Peyer's patch (tissue), 4 donors: ENCODE measurements at places on chromosomes 16 and 17.

DNA sequence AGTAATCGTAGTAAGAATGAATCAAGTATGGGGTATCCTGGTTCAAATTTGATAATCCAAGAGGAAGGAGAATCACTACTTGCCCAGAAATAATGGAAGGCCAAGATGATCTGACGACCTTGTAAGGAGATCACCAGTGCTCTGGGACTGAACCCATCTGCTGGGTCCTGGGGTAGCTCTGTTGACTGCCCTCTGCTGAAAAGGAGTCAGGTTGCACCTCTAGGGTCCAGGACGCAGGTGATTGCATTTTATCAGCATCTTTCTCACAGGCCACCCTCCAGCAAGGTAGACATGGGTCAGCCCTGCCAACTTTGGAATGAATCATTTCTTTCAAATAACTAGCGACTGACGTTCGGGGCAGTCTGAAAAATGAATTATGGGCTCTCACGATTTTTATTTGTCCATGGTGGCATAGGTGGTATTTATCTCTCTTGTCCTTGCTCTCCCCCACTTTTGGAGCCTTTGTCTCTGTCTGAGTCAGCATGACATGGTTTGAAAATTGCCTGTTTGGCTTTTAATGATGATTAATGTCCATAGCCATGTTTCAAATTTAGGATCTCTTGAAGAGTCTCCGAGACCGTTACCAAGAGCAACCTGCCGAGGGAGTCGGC is 163.7 kb downstream of the MSI2 start:
- DNase-seq = no peak

DNA sequence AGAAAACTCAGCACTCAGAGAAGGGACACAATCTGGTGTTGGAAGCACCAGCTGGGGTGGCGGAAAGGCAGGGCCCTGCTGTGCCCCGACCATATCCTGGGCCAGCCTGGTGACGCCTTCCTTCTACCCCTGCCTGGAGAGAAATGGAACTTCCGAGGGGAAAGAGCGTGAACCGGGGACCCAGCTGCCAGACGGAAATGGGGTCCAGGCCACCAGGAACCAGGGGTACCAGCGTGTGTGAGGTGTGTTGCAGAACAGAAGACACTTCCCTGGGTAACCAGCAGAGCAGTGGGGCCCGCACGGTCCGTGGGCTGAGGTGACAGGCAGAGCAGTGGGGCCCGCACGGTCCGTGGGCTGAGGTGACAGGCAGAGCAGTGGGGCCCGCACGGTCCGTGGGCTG is 6.8 kb downstream of the RAB40B start:
- DNase-seq = no peak

DNA sequence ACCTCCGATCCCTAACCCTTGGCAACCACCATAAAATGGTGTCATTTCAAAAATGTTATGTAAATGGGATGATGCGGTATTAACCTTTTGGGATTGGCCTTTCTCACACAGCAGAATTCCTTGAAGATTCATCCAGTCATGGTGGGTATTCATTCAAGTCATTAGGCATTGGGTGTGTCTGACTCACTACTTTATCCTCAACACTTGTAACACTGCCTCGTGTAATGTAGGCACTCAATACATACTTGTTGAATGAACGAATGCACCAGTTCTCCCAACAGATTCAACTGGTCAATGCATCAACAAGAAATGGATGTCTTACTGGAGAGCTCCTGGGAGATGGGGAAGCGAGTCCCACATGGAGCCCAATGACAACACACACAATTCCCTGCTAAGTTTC is 21.8 kb upstream of the GAN start:
- DNase-seq = no peak

GRCh38 chr16:1430759-1431496 is at the start of gene PERCC1:
TSS of gene PERCC1 (plus strand) at chr16:1431078. CDS start at chr16:1432594, 1,516 bp downstream.
- DNase-seq = no peak

DNA sequence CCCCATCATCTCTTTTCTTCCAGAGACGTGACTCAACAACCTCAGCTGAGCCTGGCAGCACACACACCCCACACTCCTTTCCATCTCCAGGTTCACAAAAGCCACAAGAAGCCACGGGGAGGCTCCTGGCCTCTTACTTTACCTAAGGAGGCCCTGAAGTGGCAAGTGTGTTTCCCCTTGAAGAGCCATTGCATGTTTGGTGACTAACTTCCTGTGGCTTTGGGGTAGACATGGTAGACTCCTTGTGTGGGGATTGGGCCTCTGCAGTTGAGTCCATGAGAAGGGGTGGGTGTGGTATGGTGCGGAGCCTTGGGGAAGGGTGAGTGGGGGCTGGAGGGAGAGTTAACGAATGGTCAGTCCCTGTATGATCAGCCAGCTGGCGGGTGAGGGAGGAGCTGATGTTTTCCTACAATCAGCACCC is 24.2 kb downstream of the SAP30BP start:
- peak; percentile 33 for DNase-seq

DNA sequence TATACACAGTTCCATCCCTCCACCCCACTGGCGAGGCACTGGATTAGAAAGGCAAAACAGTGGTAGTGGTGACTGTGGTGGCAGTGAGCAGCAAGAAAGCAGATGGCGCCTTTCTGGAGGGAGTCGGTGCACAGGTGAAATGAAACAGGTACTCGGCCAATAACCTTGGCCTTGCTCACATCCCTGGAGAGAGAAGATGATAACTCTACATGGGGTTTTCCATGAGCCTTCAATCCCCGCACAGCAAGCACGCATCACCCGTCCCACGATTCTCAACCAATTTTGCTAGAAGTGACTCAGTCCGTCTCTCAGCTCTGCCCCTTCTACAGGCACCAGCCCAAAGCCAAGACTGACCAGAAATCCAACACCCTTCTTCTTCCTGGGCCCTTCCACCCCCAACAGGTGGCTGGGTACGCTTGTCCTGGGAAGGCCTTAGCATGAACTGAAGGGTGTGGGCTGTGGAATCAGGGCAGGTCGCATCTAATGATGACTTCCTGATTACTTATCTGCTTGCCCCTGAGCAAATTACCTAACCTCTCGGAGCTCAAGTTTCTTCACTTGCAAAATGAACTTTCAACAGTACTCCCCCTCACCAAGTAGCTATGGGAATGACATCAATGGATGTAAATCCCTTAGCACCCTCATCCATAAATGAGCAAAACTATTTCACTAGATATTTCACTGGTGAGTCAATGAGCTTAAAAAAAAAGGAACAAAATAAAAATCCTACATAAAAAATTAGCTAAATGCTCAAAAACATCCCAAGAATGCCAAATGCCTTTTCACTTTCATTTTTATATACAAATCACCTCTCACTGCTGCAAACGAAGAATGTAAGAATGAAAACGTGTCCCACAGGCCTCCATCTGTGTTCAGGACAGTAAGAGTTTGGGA is 18.0 kb downstream of the XPO6 start:
- DNase-seq = peak; percentile 60

- DNase-seq = no peak
Observed at GRCh38 chr17:49213399-49213798, 2.9 kb downstream of the ABI3 start.

- peak; percentile 90 for DNase-seq
Observed at GRCh38 chr17:81291662-81292061, 3.4 kb downstream of the SLC38A10 start.

- DNase-seq = no peak
Observed at GRCh38 chr16:84302111-84302954, 7.7 kb downstream of the WFDC1 start.

- DNase-seq = peak; percentile 81
Observed at GRCh38 chr17:40317345-40317873, 8.4 kb downstream of the RARA start.

- DNase-seq = no peak
Observed at GRCh38 chr17:18041776-18042175, 2.6 kb downstream of the GID4 start.

DNA sequence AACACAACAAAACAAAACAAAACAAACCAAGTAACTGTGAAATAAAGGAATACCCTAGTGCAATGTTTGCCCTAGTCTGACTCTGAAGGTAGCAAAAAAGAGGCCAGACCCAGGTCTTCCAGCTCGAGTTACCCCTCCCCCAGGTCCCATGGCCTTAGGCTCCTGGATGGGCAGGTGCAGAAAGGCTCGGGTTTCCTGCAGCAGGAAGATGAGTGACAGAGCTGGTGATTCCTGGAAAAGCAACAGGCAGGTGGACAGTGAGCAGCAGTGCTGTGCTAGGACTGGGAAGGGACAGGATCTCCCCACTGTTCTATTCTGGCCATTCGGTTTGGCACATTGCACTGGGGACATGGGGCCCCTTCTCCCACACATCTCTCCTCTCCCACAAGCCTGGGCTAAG is 42.9 kb upstream of the MRTFB start:
- no peak for DNase-seq

GRCh38 chr16:72897707-72898106 is 150.2 kb downstream of the ZFHX3 start:
- no peak for DNase-seq

- no peak for DNase-seq
Observed at GRCh38 chr16:89842471-89843408, 14.5 kb downstream of the SPIRE2 start.

GRCh38 chr17:42118545-42118944 is 2.6 kb downstream of the KAT2A start:
- DNase-seq = peak; percentile 67

- no peak for DNase-seq
Observed at GRCh38 chr17:50292465-50292864, 18.2 kb downstream of the TMEM92 start.

DNA sequence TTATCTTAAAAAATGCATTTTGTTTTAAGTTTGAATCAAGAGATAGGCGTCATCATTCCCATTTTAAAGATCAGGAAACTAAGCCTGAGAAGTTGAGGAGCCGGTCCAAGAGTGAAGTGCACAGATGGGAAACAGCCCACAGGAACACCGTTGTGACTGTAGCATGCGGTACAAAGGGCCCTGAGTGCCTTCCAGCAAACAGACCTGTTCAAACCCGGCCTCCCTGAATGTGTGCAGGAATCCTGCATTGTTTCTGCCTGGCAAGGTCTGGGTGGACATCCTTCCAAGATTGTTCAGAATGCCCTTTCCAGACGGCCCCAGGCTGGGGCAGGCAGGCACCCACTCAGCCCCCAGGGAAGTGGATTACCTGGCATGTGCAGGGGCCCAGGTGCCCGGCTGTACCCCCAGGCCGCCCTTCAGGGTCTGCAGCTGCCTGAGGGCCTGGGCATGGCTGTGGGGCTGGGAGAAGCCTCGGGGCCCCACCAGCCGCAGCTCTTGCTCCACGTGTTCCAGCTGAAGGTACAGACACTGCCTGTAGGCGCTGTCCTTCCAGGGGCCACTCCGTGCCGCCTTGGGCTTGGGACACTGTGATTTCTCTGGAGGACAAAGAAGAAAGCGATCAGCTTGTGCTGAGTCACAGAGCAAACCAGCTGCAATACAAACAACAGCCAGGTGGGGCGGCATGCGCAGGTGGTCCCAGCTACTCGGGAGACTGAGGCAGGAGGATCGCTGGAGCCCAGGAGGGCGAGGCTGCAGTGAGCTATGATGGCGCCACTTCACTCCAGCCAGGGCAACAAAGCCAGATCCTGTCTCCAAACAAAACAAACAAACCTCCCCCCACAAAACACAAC is 45.0 kb upstream of the GCSH start:
- DNase-seq = no peak

GRCh38 chr16:16025214-16025968 is 76.0 kb downstream of the ABCC1 start:
- DNase-seq = peak; percentile 40

DNA sequence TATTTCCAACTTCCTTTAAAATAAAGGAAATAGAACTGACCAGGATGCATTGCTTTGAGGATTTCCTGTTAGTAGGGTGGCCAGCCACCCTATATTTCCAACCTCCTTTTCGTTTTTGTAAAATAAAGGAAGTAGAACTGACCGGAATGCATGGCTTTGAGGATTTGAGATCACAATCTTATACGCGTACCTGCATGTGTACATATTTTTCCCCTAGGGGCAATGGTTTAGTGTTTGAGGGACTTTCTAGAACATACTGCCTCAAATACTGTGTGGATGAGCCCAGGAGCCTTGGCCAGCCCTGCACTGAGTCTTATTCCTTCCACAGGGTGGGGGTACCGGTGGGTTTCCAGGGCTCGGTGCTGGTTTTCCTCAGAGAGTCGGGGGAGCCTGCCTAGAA is 25.6 kb downstream of the MAPK8IP3 start:
- DNase-seq = no peak

GRCh38 chr17:50638966-50639713 is 4.5 kb downstream of the ABCC3 start:
- peak; percentile 94 for DNase-seq

DNA sequence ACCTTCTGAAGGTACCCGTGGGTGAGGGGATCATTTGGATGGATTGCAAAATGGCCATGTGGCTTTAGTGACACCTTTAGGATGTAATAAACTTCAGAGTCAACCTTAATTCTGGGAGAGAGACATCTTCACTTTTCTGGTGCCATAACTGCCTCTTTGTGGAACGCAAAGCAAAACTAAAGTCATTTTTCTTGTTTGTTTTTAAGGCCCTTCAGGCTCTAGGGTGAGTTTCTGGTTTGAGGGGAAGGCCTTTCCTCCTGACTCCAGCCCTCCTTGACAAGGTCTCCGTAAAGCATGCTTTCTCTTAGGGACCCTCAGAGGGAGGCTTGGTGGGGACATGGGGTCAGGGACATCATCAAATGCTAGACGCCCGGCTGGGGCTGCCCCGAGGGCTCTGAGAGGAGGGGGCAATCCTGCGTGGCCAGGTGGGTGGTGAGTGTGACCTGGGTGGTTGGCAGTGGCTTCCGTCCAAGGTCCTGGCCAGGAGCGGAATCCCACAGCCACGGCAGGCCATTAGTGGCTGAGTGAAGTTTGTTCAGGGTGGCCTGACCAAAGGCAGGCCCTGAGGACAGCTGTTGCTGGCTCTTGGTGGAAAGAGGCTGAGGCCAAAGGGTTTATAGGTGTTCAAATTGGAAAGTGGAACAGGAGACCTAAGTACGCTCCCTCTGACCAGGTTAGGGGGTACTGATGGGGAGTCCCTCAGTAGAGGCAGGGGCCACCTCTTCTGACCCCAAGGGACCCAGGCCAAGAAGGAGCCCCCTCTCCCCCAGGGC is 112.2 kb downstream of the METRNL start:
- DNase-seq = peak; percentile 42

DNA sequence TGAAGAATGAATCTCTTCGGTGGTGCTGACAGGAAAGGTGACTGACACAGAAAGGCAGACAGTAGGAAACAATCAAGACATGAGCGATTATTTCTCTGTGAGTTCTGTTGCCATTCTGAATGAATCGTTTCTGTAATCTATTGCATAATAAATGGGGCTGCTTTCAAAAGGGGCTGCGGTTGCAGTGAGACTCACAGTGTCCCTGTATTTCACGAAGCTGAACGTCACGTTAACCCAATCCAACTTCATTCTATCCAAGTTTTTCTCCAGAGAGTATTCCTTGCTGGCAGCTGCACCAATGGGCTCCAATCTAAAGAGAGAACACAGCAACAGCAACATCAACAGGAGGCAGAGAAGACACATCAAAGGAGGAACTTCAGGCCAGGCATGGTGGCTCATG is 75.4 kb downstream of the DNAH3 start:
- DNase-seq = no peak

- DNase-seq = no peak
Observed at GRCh38 chr16:28165598-28165997, 46.2 kb downstream of the XPO6 start.
